ENCODE measurements at places on chromosomes 2 and 18.

DNA sequence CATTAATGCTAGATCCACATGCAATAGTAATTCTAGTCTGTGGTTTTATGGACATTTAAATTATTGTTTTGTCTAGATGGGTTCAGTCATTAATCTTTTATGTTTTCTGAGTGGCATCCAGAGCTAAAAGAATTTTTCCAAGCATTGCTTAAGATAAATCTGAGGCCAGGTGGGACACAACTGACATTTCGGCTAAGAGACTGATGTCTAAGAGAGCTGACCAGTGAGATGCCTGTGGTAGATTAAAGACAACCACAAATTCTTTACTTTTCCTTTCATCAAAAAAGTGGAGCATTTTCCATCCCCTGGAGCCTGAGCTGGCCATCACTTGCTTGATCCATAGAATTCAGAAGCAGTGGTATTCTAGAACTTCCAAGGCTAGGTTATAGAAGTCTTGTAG, 182.2 kb downstream of the NRP2 start:
- DNase-seq = no peak

- no peak for DNase-seq
These were observed 3.1 kb downstream of the PROM2 start for GRCh38 chr2:95277246-95277906.

- DNase-seq = no peak
These were observed 34.1 kb downstream of the PTH2R start for GRCh38 chr2:208440716-208441115.

DNA sequence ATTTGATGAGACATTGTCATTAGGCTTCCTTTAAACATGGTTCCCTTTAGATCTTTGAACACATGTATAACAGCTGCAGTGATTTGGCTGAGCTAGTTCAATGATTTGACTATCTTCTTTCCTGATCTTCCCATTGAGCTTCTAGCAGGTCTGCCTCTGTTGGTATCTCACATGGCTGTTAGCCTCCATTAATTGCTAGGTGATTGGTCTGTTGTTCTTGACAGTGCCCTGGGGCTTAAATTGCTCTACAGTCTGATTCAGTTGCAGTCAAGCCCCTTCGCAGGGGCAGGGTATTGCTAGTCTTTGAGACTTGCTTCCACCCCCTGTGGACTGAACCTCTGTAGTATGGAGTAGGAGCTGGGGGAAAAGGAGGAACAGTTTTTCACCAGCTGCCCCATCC, 24.1 kb downstream of the SKA1 start:
- DNase-seq = no peak

- DNase-seq = no peak
These were observed 611 bp downstream of the TCF7L1 start for GRCh38 chr2:85133751-85134254.

GRCh38 chr18:22447792-22448191, 30.1 kb upstream of the CTAGE1 start:
- DNase-seq = no peak

DNA sequence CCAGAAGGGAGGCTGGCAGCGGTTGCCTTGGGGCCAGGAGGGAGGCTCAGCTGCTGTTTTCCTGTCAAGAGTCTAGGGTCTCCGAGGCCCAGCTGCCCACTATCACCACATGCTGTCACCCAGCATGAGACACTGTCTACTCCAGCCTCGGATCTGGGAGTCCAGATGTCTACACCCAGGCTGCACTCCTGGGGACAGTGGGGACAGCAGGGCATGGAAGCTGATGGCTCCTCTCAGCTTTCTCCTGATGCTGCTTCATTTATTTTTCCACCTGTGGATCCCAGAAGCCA, 134.0 kb downstream of the PTGR3 start:
- no peak for DNase-seq

- no peak for DNase-seq
These were observed 402.5 kb upstream of the SPRED2 start for GRCh38 chr2:65834771-65835475.

GRCh38 chr18:62850619-62851306, 135.4 kb downstream of the PHLPP1 start:
- peak; percentile 21 for DNase-seq

DNA sequence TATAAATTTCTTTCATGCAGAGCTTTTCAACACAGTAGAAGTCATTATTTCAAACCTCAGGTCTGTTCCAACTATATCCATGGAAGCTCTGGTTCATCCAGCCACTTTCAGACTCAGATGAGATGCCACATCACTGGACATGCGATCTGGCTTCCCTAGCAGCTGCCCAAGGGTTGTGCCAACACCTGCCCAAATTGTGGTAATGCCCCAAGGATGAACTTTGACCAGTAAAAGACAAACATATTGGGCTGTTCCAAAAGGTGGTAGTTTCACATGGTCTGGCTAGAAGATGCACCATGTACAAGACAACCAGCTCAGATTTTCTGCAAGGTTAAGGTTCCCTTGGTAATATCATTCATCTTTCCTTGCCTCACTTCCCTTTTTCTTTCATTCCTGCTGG, 101.9 kb downstream of the THADA start:
- no peak for DNase-seq

DNA sequence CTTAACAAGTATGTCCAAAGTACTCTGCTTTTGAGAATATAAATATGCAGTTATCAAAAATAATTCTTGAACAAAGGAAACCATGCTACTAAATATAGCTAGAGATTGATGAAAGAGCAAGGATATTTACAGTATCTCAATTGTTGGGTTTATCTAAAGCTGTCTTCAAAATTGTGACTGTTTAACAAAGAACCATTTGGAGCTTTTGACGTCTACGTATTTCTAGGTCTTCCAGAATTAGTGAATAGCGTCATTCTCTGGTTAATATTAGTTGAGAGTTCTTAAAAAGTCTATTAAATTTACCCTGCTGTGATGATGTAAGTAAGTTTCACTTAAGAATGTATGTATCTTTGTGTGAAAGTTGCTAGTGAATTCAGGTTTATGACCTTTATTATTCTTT, 223.1 kb upstream of the SIX3 start:
- no peak for DNase-seq

DNA sequence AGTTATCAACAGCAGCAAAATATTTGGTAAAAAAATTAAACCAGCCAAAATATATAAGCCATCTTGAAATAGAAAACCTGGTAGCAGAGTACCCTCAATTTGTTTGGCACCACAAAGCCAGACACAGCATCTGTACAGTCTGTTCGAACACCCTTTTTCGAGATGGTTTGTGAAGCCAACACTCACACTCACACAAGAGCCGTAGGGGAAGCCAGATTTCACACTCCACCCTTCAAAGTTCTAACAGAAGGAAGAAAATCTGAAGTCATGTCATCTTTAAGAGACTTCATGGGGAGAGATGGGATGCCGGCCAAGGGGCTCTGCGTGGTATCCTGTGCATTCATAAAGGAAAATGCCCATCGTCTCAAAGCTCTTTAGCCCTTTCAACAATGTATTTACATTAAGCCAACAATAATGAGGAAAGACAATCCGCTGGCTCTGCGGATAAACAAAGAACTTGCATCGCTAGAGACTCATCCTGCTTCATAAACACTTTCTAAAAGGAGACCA, 451.5 kb upstream of the CHST9 start:
- no peak for DNase-seq

GRCh38 chr2:168626096-168626495, 170.0 kb downstream of the CERS6 start:
- DNase-seq = no peak

DNA sequence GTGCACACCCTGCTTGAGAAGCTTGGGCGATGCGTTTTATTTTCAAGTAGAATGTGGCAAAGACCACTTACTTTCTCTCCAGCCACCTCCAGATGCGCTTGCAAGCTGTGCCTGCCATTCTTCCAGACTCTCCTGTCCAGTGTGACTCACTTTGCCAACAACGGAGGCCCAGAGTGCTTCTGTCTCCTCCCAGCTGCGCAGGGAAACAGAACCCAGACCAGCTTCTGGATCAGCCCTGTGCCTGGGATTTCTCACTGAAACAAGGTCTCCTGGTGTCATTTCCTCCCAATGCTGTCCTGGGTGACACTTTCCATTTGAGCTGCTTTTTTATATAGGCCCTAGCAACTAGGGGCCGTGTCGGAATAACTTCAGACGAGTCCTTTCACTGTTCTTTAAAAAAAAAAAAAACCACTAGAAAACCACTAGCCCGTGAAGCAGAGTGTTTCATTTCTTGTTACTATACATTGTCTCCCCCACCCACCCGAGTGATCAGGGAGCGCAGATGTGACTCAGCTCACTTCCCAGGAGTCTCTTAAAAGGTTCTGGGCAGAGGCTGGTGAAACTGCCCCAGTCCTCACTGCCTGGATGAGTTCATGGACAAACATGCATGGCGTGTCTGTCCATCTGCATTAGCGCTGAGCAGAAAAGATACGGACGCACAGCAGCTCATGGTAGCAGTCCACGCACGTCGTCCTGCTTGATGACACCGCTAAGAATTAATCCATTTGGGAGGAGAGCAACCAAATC, 25.3 kb upstream of the RPL31 start:
- DNase-seq = no peak

GRCh38 chr2:233300401-233300800, 7.2 kb upstream of the SAG start:
- no peak for DNase-seq

DNA sequence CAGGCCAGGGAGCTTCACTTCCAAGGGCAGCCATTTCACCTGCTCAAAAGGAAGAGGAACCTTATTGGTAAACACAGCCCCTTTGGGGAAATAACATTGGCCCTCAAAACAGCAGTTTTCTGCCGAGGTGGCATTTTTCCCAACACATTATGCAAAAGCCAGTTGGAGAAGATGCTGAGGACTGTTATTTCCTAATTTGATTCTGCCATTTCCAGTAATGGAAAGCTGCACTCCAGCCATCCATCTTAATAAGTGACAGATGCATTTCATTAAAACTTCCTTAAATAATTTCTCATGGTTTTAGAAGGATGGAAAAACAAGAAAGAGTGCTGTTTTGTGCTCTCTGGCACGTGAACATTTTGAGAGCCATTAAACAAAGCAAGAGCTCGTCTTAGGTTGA, 55.9 kb upstream of the ALK start:
- no peak for DNase-seq

DNA sequence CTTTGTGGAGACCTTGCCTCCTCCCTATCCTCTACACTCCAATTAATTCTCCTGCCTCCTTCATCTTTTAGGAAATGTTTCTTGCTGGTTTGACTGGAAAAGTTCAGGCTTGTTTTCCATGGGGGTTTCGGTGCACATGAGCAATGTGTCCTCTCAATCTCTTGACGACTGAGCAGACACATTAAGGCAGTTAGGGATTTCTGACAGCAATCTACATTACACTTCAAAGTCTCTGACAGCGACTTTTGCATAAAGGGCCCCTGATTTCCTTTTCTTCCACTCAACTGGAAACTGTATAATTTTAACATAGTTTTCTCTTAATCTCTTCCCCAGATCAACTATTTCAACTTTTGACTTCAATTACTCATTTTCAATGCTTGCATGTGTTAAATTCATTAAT, 394.0 kb downstream of the MEIS1 start:
- DNase-seq = no peak
